ENCODE measurements at places on chromosomes 2 and 18.

DNA sequence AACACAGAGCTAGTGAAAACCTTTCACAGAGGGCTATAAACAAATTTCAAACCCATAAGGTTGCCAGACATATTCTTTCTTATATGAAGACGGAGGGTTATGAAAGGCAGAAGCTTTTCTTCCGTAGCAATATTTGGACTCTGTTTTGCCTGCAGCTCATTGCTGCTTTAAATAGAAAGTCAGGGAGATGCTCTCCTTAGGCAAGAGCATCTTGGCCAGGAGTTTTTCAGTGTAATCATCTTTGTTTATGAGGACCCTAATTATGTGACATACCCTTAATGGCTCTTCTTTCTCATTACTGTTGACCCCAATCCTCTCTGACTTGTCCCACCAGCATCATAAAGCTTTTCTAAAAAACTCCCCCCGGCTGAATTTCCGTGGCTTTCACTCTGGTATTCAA lies 433.4 kb upstream of the NRXN1 start:
- DNase-seq: no peak

DNA sequence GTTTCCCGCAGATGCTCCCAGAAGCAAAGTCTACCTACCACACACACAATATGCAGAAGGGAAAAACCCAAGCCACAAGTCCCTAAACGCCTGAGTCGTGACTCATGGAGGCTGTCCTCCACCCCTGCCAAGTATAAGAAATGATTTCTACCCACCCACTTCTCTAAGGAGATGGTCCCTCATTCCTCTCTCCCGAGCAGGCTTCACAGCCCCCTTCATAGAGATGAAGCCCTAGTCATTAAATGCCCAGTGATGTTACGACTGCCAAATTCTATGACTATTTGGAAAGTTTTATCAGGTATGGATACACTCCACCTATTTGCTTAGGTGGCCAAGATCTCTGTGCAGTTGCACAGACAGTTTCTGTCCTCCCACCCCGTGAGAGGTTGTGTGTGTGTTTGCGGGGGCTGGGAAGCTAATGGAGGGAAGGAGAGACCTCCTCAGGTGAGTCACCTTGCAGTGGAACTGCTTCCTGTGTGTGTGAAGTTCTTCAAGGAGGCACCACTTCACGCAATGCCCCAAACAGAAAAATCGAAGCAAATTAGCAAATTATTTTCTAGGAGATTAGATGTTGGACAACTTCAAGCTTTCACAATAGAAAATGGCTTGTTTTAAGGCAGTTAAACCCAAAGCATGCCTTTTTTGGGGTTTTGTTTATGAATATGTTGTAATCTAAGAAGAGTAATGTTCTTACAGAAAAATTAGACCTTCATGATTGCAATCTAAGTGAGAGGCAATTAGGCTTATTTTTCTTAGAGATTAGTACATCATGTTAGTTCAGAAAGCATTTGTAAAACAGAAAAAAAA lies 175.2 kb downstream of the TGIF1 start:
- peak; percentile 29 for DNase-seq

GRCh38 chr2:53286345-53286744 lies 481.3 kb upstream of the CHAC2 start:
- no peak for DNase-seq

DNA sequence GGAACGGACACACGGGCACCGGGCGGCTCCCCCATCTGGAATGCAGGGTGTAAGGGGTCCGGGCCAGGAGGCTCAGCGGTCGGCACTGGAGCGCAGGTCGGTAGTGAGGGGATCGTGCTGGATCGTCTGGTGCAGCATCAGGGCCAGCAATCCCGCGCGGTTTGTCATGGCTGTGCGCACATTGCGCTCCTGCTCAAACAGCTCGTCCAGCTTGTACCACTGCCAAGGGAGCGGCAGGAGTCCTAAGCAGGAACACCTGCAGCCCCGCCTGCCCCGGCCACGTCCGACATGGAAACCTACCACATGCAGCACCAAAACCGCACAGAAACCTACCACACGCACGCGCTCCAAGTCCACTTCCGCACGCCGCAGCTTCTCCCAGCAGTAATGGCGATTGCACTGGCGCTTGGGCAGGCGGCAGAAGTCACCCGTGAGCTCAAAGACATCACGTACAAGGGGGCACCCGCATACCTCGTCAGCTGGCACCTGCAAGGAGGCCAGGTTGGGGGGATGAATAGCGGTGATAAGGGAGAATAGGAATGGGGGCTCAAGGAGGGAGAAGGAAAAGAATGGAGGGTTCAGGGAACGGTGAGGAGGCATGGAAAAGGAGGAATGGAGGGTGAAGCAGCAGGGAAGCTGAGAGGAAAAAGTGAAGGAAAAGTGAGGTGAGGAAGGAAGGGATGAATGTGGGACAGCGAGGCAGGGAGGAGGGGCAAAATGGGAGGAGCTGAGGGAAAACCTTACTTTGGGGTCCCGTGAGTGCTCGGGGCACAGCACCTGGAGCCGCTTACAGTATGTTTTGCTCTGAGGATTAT lies 1.4 kb upstream of the MBD1 start:
- peak; percentile 50 for DNase-seq

DNA sequence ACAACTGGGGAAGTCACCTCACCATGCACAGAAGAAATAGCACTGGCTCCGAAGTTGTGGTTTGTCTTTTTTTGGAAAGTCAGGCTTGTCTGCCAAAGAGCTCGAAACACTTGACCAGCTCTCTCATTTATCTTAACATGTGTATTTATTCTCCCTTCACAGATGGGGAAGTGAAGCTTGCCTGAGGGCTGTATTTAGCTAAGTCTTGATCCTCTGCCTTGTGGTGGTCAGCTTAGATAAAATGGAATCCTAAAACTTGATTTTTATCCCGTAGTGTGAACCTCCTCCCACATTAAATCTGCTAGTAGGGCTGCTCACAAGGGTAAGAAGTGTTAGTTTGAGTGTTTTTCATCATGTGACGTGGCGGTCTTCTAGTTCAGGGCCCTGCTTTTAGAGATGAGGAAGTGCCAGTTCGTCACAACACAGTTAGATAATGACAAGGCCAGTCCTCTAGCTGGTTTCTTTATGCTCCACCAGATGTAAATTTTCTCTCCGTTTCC lies 89.7 kb downstream of the TMEM247 start:
- DNase-seq: no peak

DNA sequence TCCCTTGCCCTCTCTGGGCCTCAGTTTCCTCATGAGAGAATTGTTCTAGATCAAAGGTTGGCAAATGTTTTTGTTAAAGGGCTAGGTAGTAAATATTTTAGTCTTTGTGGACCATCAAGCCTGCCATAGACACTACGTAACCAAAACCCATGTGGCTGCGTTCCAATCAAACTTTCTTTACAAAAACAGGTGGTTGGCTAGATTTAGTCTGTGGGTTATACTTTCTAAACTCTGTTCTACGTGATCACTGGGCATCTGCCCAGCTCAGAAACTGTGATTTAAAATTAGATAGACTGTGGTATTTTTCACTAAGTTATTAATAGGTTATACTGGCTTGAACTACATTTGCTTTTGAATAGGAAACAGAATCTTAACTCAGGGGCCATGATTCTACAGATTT lies 149.8 kb upstream of the DCC start:
- no peak for DNase-seq

DNA sequence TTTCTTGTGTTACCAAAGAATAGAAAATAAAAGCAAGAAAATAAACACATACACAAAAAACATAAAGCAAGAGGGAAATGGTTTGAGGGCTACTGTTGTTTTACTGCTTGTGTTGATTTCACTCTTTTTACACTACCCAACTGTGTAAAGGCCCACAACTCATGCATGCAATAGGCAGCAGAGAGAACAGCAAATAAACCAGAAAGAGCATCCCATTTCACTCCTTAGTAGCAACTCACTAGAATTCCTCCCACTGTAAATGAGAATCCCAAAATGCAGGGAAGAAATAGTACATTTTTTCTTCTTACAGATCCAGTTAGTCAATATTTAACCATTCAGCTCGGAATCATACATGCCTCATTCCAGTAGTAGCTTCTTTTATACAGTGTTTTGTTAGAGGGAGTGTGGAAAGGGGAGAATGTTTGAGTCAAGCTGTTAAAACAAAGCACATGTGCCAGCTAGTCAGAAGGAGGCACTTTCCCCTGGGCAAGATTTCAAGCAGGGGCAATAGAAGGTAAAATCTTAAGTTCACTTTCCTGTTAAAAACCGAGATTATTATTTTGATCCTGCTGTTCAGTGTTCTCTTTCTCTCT lies 147.2 kb upstream of the FAM98A start:
- DNase-seq: no peak

- no peak for DNase-seq
Observed at GRCh38 chr2:146870691-146871090, 974.1 kb upstream of the ACVR2A start.

GRCh38 chr2:51028829-51029228 lies 3.1 kb downstream of the NRXN1 start:
- DNase-seq: no peak

- DNase-seq: peak; percentile 12
Observed at GRCh38 chr2:118032169-118033013, 18.5 kb upstream of the CCDC93 start.

DNA sequence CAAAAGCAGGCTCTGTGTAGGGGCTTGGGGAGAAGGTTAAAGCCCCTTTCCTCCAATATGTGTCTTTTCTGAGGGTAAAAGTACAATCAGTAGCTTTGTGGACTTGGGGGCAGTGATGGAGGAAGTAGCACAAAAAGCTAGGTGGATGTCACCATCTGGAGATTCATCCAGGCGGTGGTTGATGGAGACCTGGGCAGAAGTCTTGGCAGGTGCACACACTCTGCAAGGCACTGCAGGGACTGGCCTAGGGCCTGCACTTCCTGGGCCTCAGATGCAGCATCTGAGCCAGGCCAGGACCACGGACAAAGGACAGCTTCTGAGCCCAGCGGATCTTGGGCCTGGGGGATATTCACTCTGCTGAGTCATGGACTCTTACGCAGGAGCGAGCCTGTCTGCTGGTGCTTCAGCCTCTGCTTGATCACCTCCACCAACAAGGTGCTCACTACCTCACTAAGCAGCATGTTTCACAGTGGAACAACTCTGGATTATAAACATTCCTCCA lies 391.1 kb downstream of the TNS1 start:
- no peak for DNase-seq
